Heart left ventricle (tissue), 16 donors: ENCODE measurements at places on chromosomes 5 and 9. TPM values are rescaled to one million over a fixed set of nuclear protein-coding genes. Genes with fewer than 3 reads are reported as not detected.

PTGES2 gene
- total RNA-seq = 120 TPM

GRCh38 chr9:1018121-1018520, 32.0 kb upstream of the DMRT2 start:
- no peak overlapping the region for H3K4me3 ChIP-seq
- no peak overlapping the region for H3K27ac ChIP-seq
- H3K4me1 ChIP-seq = no peaks in the 10 kb centered on the region
- no peaks in the 10 kb centered on the region for H3K36me3 ChIP-seq
- H3K27me3 ChIP-seq = peaks cover 47% of the 10 kb centered on the region
- DNase-seq = no peak

C9orf50 gene
- total RNA-seq = not detected

GRM6 gene
- not detected for total RNA-seq

DNA sequence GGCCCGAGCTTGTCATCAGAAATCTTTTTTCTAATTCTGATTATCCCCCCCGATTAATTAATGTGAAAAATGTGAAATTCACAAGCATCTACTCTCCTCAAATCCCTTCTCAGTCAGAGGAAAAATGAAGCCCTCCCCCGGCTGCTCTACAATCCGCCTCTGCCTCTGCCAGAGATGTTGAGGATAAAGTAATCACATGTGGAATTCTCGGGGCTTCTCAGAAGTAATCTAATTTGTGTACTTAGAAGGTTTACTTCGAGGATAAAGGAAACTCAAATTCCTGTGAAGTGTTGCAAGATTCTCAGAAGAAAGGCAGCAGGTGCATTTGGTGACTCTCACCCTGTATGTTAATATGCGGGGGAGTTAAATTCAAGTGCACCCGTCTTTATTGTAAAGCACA, 726.1 kb upstream of the ADAMTS16 start:
- no peak overlapping the region for H3K27ac ChIP-seq
- no peak overlapping the region for H3K4me3 ChIP-seq
- H3K27me3 ChIP-seq = no peaks in the 10 kb centered on the region
- no peaks in the 10 kb centered on the region for H3K36me3 ChIP-seq

GRCh38 chr9:20681467-20681866, 2.6 kb upstream of the FOCAD start:
- peaks cover 24% of the 10 kb centered on the region for H3K4me1 ChIP-seq
- H3K27ac ChIP-seq = no peak overlapping the region
- no peaks in the 10 kb centered on the region for H3K36me3 ChIP-seq
- H3K4me3 ChIP-seq = no peak overlapping the region
- no peak for DNase-seq

DNA sequence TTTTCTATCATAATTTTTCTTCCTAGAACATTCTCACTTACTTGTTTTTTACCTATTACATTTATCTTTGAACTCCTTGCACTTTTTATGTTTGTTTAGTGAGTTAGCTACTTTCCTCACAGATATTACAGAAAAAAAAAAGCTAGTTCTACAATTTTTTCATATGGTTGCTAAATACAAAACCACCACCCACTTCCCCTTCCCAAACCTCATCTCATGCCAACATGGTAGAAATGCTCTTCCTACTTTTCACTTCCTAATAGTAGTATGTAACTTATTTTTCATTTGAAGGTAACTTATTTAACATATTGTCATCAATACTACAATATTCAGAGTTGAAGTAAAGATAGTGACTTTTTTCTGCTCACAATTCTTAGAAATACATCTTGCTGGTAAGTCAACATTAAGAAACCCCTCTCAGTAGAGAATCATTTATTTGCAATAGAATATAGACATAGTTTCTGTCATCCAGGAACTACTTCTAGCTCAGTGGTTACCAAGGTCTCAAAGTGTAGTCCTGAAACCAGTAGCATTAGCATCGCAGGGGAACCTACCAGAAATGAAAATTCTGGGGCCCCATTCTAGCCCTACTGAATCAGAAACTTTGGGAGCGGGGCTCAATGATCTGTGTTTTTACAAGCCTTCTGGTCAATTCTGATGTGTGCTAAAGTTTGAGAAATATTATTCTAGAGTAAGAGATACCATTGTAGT, 1124.6 kb downstream of the DTWD2 start:
- DNase-seq = no peak
- H3K27me3 ChIP-seq = no peaks in the 10 kb centered on the region
- H3K36me3 ChIP-seq = no peaks in the 10 kb centered on the region
- no peaks in the 10 kb centered on the region for H3K4me1 ChIP-seq
- H3K27ac ChIP-seq = no peak overlapping the region
- no peak overlapping the region for H3K4me3 ChIP-seq

GRCh38 chr5:132215329-132215728, 12.3 kb downstream of the P4HA2 start:
- H3K27ac ChIP-seq = peak overlapping the region; percentile 90
- H3K4me1 ChIP-seq = peaks cover 92% of the 10 kb centered on the region
- DNase-seq = peak; percentile 97
- H3K36me3 ChIP-seq = no peaks in the 10 kb centered on the region
- no peaks in the 10 kb centered on the region for H3K27me3 ChIP-seq

SLC36A3 gene
- not detected for total RNA-seq

DNA sequence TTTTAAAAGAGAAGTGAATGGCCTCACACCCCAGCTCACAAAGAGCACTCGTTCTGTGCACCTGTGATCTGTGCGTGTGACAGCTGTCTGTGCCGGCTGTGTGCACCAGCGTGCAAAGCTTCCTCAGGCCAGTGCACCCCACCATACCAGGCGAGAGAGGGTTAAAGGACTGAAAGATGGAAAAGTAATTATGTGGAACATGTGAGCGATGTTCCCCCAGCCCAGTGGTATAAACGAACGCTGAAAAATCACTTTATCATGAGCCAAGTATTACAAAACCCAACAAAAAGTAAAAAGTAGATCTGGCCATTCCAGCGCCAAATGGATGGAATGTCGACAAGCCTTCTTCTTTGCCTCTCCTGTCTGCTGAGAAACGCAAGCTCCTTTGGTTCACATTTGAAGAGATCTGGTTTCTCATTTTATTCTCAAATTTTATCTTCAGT, 53.7 kb downstream of the IPPK start:
- DNase-seq = no peak
- H3K36me3 ChIP-seq = peaks cover 99% of the 10 kb centered on the region
- no peak overlapping the region for H3K4me3 ChIP-seq

IL9 gene
- total RNA-seq = not detected

GRCh38 chr9:120693700-120694008, 20.6 kb downstream of the MEGF9 start:
- DNase-seq = no peak
- H3K27ac ChIP-seq = no peak overlapping the region
- no peak overlapping the region for H3K4me3 ChIP-seq

SLC36A2 gene
- not detected for total RNA-seq

- no peaks in the 10 kb centered on the region for H3K27me3 ChIP-seq
- no peak for DNase-seq
- no peak overlapping the region for H3K27ac ChIP-seq
- no peak overlapping the region for H3K4me3 ChIP-seq
Observed at GRCh38 chr9:7554699-7555098, 244.9 kb downstream of the DMAC1 start.

GRCh38 chr5:149224282-149224681, 47.4 kb upstream of the AFAP1L1 start:
- H3K27ac ChIP-seq = peak overlapping the region; percentile 33
- H3K36me3 ChIP-seq = peaks cover 9% of the 10 kb centered on the region
- H3K4me3 ChIP-seq = no peak overlapping the region
- no peaks in the 10 kb centered on the region for H3K27me3 ChIP-seq

CATSPER3 gene
- total RNA-seq = 0.98 TPM

DCTN3 gene
- total RNA-seq = 121 TPM

REEP2 gene
- total RNA-seq = 11.1 TPM

DNA sequence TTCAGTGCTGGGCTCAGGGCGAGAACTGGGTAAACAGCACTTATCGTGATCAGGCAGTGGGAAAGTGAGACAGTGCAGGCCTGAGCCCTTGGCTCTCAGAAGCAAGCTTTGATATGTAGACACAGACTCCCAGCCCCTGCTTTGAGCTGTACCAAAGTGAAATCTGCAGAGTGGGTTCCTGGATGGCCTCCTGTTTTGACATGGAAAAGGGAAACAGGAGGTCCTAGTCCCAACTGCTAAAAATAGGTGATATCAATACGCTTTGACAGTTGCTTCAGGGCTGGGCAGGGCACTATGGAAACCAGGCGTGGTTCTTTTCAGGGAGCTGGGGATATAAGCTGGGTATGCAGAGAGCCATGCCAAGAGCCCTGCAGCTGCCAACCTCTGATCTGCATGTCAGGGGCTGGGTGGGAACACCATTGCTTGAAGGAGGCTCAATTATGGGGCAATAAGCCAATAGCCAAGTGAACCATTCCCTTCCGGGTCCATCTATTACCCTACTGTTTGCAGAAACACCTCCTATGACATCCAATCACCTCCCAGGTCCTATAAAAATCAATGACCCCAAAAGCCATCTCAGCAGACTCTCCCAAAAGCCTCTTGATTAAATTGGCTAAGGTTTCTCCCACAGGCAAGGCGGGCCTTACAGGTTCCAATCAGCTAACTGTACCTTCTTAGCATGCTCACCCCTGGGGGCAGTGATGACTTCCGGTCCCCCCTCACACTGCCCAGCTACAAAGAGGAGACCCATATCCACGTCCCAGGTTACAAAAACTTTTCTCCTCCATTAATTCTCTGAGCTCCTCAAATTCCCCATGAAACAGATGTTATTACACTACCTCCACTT, 45.8 kb downstream of the EPB41L4B start:
- no peak overlapping the region for H3K27ac ChIP-seq
- no peak for DNase-seq
- no peak overlapping the region for H3K4me3 ChIP-seq

- no peak overlapping the region for H3K4me3 ChIP-seq
- peak overlapping the region; percentile 62 for H3K27ac ChIP-seq
Observed at GRCh38 chr5:179275941-179276837, 69.1 kb downstream of the ADAMTS2 start.

DNA sequence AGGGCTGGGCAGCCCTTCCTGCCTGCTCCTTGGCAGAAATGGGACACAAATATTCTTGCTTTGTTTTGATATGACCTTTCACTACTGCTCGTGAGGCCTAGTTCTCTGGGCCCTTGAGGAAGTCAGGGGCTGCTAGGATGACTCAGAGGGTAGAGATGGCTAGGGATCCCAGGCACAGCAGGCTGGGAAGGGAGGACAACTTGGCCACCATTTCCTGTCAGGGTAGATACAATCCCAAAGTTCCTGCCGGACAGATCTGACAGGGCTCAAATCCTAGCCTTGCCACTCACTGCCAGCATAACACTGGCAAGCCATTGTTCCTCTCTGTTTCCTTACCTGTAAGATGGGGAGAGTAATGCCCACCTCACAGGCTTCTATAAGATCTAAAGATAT, 31.7 kb upstream of the MEIKIN start:
- H3K27ac ChIP-seq = no peak overlapping the region
- no peak overlapping the region for H3K4me3 ChIP-seq
- H3K4me1 ChIP-seq = no peaks in the 10 kb centered on the region

DNA sequence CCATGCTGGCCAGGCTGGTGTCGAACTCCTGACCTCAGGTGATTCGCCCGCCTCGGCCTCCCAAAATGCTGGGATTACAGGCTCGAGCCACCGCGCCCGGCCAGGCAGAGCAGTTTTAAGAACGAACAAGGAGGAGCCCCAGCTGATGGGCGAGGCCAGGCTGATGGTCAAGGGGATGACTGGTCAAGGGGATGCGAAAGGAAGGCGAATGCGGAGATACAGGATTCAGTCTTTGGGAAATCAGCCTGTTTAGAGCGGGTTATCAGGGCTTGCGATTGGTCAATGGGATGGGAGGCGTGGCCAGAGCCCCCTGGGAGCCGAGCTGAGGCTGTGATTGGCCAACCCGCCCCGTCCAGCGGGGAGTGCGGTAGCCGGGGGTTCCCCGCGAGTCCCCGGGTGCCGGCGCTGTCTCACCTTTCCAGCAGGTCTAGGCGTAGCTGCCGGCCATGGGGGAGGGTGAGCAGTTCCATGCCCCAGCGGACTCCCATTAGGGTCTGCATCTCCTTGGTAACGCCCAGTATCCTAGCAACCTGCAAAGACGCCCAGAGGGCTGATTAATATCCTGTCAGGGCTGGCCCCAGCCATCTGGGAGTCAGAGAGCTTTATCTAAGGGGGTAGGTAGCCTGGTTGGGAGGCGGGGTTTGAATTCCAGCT, 7.5 kb upstream of the TOR2A start:
- H3K27me3 ChIP-seq = no peaks in the 10 kb centered on the region
- H3K27ac ChIP-seq = no peak overlapping the region
- peaks cover 8% of the 10 kb centered on the region for H3K36me3 ChIP-seq

COL5A1 gene
- total RNA-seq = 27.9 TPM

SLC34A3 gene
- total RNA-seq = not detected

- DNase-seq = peak; percentile 83
- H3K36me3 ChIP-seq = peaks cover 30% of the 10 kb centered on the region
- peak overlapping the region; percentile 57 for H3K4me3 ChIP-seq
- H3K27me3 ChIP-seq = no peaks in the 10 kb centered on the region
- no peaks in the 10 kb centered on the region for H3K4me1 ChIP-seq
- peak overlapping the region; percentile 83 for H3K27ac ChIP-seq
Observed at GRCh38 chr9:136354592-136355085, 8.9 kb downstream of the DNLZ start.
